ENCODE measurements at places on chromosomes 12 and 14. TPM values are rescaled to one million over a fixed set of nuclear protein-coding genes. Genes with fewer than 3 reads are reported as not detected.

Gene AQP6
- total RNA-seq, result not detected

Gene SLC7A8
- total RNA-seq, result 3.7 TPM

Gene NEMF
- 106 TPM for total RNA-seq

Gene KRT6C
- not detected for total RNA-seq

Gene SLC5A8
- not detected for total RNA-seq

Gene SRRM4
- not detected for total RNA-seq

Gene PMCH
- total RNA-seq, result not detected

Gene LRIG3
- not detected for total RNA-seq

Gene PLEKHG7
- total RNA-seq, result not detected

Gene ITGA7
- 1.0 TPM for total RNA-seq

DNA sequence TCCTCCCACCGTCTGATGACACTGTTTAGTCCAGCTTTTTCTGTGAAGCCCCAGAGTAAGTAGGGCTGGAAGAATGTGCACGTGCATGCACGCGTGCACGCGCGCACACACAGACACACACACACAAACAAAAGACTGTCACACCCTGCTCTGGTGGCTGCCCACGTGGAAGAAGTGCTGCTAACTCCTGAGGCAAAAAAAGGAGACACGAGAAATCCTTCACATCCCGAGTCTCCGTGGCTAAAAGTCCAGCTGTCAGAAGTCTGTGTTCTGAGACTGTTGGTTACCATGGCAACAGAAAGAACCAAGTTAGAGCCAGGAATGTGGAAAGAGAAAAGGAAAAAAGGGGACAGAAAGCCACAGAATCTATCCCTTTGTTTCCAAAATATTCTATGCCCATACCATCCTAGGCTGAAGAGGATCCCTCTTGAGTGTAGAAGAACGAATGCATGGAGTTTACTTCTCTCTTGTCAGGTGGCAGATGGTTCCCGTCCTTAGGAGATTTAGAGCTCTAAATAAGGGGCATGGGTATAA is 1.6 kb upstream of the C12orf71 start:
- DNase-seq, result no peak

DNA sequence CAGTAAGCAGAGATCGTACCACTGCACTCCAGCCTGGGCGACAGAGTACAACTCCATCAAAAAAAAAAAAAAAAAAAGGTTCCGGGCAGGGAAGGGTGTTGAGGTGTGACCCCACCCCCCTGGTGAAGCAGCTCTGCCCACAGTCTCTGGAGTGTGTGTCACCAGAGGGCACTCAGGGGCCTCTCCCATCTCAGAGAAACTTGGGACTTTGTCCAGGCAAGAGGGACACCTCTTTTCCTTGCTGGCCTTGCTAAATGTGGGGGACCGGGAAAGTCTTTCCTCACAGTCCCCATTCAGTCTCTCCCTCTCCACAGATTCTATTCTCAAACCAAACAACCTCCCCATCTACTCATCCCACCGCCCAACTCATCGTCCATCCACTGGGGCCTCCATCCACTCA is 43.6 kb downstream of the RFLNA start:
- DNase-seq, result no peak

DNA sequence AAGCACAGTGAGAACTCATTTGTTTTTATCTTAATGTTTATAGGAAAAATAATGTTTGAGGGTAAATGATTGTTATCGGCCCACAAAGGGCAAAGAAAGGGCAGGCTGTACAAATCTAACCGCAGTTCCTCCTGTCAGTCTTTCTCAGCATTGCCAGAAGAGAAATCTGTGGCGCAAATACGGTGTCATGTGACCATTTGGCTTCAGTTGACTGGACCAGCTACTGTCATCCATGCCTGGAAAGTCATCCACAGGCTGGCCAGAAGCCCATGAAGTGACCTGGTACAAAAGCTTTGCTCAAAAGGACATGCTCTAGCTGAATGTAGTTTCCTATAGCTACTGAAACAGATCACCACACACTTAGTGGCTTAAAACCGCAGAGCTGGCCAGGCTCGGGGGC is 43.6 kb downstream of the HCAR2 start:
- DNase-seq, result no peak

DNA sequence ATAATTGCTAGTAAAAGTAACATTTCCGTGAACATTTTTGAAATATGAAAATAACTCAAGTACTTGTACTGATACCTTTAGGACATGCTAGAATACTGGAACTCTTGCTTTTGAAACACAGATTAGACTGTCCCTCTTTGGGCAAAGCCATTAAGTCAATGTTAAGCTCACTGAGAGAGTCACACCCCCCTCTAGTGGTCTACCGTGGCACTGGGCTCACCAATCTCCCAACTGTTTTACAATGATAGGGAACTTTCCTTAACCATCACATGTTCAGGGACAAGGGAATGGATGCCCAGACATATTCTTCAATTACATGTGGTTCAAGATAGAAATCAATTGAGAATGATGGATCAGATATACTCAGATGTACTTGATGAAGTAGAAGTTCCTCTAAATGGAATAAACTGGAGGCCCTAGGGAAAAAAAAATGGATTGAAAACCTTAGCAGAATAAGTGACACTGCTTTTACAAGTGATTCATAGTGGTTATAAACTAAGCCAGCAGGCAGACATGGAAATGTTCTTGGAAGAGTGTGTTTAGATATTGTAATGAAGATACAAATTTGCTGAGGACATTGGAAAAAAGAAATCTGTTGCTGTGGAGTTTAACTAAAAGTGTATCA is 17.8 kb downstream of the NANOG start:
- DNase-seq, result peak; percentile 66

- no peak for DNase-seq
Measured at GRCh38 chr14:106823552-106823951, 1297.2 kb downstream of the TMEM121 start.

DNA sequence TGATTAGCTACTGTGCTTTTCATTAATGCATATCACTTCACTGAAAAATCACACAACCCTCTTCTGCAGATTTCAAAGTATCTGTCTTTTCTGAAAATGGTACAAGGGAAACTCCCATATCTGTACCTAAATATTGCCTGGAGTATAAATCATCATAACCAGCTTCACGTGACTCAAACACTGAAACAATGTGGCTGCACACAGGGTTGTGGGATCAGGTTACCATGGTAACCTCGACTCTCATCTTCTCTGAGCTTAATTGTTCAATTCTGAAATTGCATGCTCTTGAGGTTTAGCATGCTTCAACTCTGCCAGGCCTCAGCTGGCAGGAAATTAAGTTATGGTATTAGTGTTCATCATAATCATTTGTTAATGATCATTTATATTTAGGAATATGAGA is 77.5 kb upstream of the CPSF6 start:
- no peak for DNase-seq

GRCh38 chr14:96916751-96917150 is 119.6 kb downstream of the VRK1 start:
- DNase-seq, result no peak

GRCh38 chr12:5172886-5173285 is 129.2 kb downstream of the KCNA5 start:
- no peak for DNase-seq

- DNase-seq, result peak; percentile 41
Measured at GRCh38 chr12:104219908-104220404, 4.4 kb downstream of the TXNRD1 start.

DNA sequence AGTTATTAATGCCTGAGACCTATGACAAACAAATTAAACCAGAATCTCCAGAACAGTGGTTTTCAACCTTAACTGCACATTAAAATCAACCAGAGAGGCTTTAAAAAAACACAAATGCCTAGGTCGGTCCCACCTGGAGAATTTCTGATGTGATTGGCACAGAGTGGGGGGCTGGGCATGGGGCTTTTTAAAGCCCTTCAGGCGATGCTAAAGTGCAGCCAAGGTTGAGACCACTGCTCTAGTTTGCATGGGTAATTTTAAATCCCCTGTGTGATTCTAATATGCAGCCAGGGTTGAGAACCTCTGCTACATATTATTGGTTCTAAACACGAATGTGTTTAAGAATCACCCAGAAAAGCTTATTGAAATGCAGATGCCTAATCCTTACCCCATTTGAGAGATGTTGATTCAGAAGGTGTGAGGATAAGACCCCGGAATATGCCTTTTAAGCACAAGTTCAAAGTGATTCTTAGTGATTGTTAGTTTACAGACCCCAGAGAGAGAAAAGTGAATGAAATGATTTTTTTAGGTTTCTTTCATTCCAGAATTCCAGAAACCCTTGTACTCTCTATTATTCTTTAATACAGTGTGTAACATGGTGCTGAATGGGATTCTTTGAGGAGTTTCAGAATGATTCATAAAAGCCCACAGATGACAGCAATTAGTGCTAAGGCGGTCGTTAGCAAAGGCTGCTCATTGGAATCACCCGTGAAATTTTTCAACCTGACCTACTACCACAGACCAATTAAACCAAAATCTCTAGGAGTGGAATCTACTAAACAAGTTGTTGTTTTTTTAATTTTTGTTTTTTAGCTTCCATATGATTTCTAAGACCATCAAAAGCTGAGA is 44.9 kb downstream of the LIN7A start:
- no peak for DNase-seq

GRCh38 chr14:101915871-101916815 is 48.2 kb upstream of the DYNC1H1 start:
- no peak for DNase-seq

DNA sequence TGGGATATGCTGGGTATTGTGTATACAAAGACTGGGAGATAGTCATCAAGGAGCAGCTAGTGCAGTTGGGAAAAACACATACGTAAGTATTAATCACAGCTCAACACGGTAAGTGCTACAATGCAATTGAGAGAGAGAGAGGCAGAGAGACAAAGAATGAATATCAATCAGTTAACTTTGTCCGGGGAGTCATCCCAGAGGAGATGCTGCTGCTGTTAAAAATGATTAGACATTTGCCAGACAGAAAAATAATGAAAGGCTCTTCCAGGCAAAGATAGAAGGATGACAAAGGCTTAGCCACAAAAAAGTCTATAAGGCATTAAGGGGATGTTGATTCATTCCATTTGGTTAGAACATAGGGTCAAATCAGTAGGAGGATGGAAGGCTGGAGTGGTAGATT is 45.1 kb downstream of the AKAP6 start:
- no peak for DNase-seq

GRCh38 chr14:90644882-90645281 is 171.3 kb downstream of the TTC7B start:
- no peak for DNase-seq
